H4 (cell line): ENCODE measurements at places on chromosomes 7 and 10.

DNA sequence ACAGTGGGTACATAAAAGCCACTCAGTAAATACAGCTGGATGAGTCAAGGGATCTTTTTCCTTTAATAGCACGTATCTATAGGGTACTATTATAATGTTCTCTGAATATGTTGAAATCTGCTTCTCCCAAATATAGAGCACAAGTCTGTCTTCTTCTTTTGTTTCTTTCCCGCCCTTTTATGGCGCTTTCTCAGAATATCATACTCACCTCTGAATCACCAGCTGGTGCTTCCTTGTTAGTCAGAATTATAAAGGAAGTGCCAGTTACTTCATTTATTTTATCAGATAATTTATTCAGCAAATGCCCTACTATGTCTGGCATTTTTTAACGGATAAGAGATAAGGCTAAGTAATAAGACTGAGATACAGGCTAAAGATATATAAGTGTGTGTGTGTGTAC lies 772.9 kb downstream of the SORCS3 start:
- no peak for DNase-seq

GRCh38 chr10:126661841-126662515 lies 8.5 kb downstream of the C10orf90 start:
- DNase-seq: no peak

DNA sequence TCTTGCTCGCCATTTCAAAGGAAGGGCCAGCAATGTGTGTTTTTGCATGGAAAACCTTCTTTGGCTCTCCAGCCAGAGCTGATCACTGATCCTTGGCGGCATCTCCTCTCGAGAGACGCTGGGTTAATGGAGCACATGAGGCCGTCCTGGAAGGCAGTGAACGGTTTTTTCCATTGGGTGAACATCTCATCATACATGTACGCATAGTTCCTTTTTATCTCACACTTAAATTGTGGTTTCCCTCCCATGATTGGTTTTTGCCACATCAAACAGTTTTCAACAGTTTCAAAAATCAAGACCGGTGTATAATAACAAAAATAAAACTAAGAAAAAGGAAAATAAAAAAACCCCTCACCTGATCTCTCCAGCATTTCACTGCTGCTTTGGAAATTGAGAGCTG lies 276.4 kb downstream of the TCF7L2 start:
- no peak for DNase-seq

GRCh38 chr7:17333221-17333620 lies 34.8 kb downstream of the AHR start:
- DNase-seq: no peak

GRCh38 chr10:71753091-71753959 lies 20.0 kb downstream of the VSIR start:
- DNase-seq: no peak

DNA sequence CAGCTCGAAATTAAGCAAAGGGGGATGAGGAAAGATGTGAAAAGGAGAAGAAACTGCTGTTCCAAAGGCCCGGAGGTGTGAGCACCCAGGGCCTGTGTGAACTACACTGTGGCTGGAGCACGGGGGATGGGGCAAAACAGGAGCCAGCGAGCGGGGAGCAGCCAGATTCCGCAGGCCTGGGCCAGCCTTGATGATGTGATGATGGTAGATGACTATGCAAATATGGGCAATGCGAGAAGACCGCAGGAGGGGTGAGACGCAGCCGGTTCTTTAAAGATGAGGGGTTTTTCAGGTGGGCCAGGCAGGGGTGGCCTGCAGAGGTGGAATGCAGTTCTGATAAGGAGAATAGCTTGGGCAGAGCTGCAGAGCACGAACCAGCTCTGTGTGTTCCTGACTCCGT lies 61.5 kb downstream of the LANCL2 start:
- DNase-seq: no peak

DNA sequence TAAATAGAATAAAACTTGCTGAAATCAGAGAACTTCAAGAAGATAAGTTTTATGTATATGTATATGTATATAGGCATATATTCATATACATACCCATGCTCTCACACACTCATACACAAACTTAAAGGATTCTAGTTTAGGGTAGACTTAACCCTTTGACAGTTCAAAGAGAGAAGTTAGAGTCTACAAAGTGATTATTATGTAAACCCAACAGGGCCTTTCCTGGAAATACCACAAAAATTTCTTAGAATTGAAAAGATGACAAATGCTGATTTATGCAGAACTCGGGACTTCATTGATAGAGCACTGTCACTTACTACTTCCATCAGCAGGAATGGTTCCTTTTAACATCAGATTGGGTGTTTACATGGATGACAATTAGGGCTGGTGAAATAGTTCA lies 763.5 kb downstream of the AUTS2 start:
- DNase-seq: no peak

DNA sequence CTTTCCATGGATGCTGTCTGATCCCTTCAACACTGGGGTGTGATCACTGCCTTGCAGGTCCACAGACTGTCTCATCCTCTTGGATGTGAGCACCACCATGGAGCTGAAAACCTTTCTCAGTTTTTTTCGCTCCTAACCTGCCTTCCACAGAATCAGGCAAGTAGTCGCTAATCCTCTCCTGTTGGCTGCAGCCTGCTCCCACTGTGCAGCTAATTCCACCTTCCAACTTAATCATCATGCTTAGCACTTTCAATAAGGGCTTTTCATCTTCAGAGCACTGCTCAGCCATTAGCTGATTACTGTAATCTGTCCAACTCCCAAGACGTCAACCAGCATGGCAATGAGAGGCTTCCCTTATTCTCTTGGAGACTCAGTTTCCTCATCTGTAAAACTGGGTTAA lies 15.1 kb upstream of the CDH23 start:
- DNase-seq: no peak

DNA sequence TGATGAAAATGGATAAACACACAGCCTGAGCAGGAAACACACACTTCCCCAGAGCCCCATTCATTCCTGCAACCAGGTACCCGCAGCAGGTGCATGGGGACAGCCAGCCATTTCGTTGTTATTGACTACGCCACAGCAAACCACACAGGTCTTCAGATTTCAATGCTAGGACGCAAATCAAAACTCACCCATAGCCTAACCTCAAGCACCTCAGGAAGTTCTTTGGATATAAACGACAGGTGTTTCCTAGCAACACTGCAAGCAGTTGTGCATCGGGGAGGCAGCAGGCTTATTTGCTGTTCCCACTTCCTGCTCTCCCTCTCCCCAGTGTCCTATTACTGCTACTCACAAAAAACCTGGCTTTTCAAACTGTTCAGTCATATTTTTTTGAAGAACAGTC lies 176.5 kb upstream of the FRMD4A start:
- DNase-seq: no peak

- no peak for DNase-seq
Observed at GRCh38 chr10:110617425-110618229, 26.5 kb upstream of the RBM20 start.

DNA sequence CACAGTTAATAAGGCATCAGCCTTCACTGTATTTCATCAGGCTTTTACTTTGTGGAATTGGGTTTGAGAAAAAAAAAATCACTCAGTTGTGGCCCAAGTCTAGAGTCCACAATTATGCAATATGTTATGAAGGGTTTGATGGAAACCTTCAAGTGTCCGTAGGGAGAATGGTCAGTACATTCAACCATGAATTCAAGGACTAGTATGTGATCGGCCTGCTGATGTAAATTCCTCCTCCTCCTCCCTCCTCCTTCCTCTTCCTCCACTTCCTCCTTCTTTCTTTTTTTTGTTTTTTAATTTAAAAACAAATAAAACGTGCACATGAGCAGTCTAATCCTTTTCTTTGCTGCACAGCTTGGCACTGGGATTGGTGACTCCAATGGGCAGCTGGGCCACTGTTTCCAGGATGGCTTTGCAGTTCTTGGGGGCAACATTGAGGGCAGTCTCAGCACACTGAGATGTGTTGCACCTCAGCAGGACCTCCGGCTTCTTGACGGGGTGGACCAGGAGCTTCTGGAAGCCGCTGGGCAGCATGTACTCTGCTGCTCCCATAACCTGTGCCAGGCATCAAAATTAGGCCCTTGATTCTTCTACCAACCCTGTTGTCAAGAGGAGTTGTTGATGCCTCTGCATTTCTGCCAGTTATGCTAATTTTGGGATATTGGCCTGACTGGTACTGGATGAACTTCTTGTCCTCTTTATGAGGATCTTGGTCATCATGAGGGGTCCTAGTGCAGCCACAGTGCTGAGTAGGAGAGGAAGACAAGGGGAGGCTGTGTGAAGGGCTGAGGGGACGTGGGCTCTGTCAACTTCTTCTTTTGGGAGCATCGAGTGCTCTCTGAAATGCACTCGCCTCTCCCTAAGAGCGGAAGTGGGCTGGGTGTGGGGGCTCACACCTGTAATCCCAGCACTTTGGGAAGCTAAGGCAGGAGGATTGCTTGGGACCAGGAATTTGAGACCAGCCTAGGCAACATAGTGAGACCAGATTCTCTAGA lies 9.3 kb upstream of the IL2RA start:
- no peak for DNase-seq

- peak; percentile 76 for DNase-seq
Observed at GRCh38 chr10:110547139-110547761, 20.2 kb upstream of the SMC3 start.

- no peak for DNase-seq
Observed at GRCh38 chr7:24921362-24921679, 58.7 kb downstream of the OSBPL3 start.

- no peak for DNase-seq
Observed at GRCh38 chr10:86819567-86819966, 63.1 kb downstream of the BMPR1A start.

GRCh38 chr7:140197938-140198337 lies 21.2 kb upstream of the KDM7A start:
- no peak for DNase-seq

GRCh38 chr7:126483972-126484371 lies 768.8 kb downstream of the GRM8 start:
- peak; percentile 29 for DNase-seq

DNA sequence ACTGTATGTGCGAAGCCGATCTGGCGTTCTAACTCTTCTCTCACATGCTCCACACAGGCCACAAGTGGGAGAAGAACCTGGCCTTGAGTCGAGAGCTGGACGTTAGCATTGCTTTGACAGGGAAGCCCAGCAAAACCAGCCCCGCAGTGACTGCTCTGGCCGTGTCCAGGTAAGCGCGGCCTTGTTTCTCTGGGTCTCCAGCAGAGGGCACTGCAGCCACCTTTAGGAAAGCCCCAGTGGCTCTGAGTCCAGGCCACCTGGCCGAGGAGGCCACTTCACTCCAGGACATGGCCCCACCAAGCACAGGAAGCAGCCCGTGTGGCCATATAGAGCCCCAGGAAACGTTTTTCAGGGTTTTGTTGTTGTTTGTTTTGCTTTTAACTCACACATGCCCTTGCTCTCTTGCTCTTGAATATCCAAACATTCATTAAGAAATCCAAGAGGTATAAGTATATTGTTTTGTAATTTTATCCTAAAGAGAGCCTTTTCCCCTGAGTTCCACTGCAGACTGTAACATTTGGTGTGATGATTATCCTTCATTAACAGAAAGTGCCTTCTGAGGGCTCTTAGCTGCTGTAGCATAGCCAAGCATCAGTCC lies 41.8 kb upstream of the LRRC18 start:
- no peak for DNase-seq

- DNase-seq: peak; percentile 29
Observed at GRCh38 chr10:99279626-99280111, 44.0 kb upstream of the HPSE2 start.

GRCh38 chr10:80137031-80137862 lies 4.7 kb downstream of the PLAC9 start:
- DNase-seq: no peak

GRCh38 chr7:68697796-68698280 lies 900.4 kb upstream of the AUTS2 start:
- no peak for DNase-seq

DNA sequence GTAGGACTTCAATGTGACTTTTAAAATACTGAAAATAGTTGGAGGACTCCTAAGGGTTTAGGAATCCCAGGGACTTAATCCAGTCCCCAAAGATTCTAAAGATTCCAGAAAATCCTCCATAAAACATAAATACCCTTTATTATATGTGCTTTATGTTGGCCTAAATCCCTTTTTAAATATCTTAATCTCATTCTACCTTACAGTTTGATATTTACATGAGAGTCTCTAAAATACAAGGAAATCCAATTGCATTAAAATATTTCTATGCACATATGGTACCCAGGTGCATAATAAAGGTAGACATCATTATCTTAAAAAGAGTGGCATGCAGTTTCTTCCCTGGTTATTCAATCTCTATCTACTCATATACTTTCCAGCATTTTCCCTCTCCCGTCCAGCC lies 51.8 kb downstream of the BPGM start:
- DNase-seq: no peak

GRCh38 chr7:136018104-136018503 lies 40.9 kb upstream of the MTPN start:
- no peak for DNase-seq

- no peak for DNase-seq
Observed at GRCh38 chr10:14293526-14293925, 37.2 kb downstream of the FRMD4A start.

DNA sequence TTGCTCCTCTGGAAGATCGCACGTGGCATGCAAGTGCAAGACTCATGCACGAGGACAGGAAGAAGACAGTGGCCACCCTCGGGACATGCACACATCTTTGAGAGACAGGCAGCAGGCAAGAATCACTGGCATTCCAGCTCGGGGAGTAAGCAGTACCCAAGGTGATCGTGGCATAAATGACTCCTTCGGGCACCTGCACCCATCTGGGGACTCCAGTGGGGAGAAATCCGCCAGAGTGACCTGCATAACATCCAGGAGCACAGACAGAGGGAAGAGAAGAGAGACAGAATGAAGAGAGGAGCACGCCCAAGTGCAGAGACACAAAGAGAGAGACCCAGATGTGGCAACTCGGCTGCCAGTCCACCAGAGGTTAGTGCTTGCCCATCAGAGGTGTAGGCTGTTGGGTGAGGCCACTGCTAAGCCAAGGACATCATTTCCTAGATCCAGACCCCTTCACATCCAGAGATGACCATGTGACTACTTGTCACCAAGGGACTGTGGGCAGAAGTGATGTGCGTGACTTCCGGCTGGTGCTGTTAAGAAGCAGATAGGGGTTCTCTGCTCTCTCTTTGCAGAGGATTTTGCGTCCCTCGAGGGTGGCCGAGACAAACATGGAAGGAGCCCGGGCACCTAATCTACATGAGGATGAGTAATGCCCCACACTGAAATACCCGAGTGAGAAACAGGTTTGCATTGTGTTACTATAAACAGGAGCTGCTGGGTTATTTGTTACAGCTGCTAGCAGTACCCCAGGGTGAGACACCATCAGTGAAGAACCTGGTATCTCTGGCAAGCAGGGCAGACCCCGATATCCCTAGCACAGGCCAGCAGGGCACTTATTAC lies 80.6 kb downstream of the VWA2 start:
- DNase-seq: no peak

DNA sequence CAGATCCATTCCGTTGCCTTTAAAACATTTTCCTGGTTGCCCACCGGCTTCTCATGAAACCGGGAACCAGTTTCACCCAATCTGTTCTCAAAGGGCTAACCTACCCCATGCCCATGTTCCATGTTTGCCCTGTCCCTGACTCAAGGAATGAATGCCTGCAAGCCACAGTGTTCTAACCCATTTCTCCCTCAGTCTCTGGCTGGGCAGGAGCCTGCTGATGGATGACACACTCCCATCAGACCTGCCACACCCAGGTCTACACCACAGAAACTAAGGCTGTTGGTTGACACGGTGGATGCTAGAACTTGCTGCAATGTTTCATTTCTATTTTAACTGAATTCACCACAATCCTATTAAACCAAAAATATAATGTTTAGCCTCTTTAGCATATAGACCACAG lies 15.6 kb downstream of the CLRN3 start:
- DNase-seq: no peak
